ENCODE measurements at places on chromosomes 4 and X. TPM values are rescaled to one million over a fixed set of nuclear protein-coding genes. Genes with fewer than 3 reads are reported as not detected.

SYN1 gene
- 0.98 TPM for total RNA-seq

DNA sequence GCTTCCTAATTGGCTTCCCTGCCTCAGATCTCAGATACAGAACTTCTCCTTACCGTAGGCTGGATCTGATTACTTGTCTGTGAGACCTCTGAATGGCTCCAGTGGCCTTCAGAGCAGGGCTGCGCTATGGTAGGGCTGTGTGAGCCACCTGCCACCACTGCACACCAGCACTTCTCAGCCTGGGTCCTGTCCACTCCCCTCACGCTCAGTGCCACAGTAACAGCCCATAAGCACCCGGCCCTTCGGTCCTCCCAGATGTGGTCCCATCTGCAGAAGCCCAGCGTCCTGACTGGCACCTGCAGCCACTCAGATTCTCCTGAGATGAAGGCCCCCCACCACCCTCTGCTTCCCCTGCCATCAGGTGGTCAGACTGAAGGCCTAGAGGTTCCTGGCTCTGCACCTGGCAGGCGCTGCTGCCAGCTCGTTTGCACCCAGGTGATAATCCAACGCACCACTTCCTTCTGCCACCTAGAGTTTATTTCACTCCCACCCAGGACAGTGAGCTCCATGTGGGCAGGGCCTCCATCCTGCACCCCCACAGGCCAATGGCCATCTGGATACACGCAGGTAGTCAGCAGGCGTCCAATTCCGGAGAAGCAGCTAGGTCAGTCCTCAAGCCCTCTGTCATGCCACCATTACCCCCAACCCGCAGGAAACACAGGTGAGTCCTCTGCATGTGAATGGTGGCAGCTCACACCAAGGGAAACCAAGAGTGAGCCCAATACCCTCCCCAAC lies 5.4 kb downstream of the WDR1 start:
- H3K4me3 ChIP-seq, result peak overlapping the region; percentile 6
- no peaks in the 10 kb centered on the region for H3K27me3 ChIP-seq
- peaks cover 88% of the 10 kb centered on the region for H3K4me1 ChIP-seq
- DNase-seq, result no peak

GRCh38 chr4:143260750-143261149 lies 75.9 kb upstream of the GAB1 start:
- no peak overlapping the region for H3K27ac ChIP-seq
- no peak for DNase-seq
- H3K4me1 ChIP-seq, result peaks cover 2% of the 10 kb centered on the region
- H3K36me3 ChIP-seq, result no peaks in the 10 kb centered on the region
- H3K27me3 ChIP-seq, result no peaks in the 10 kb centered on the region

GRCh38 chrX:55754861-55755294 lies 37.3 kb downstream of the RRAGB start:
- no peak overlapping the region for H3K4me3 ChIP-seq
- no peaks in the 10 kb centered on the region for H3K27me3 ChIP-seq
- peak; percentile 13 for DNase-seq
- peaks cover 12% of the 10 kb centered on the region for H3K4me1 ChIP-seq
- no peak overlapping the region for H3K27ac ChIP-seq
- peaks cover 17% of the 10 kb centered on the region for H3K36me3 ChIP-seq

DCHS2 gene
- 0.05 TPM for total RNA-seq

NXF2B gene
- not detected for total RNA-seq

DNA sequence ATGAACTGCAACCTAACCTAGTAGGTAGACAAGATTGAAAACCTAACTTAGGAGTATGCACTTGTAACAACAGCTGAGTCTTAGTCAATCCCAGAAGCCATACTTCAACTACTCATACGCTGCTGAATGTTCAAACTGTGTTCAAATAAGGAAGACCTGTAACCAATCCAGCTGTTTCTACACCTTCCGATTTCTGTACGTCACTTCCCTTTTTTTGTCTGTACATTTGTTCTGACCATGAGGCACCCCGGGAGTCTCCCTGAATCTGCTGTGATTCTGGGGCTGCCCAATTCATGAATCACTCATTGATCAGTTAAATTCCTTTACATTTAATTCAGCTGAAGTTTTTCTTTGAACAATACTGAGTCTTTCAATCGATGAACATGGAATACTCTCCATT lies 89.5 kb downstream of the BMP3 start:
- peaks cover 4% of the 10 kb centered on the region for H3K27me3 ChIP-seq
- H3K36me3 ChIP-seq, result no peaks in the 10 kb centered on the region
- H3K4me3 ChIP-seq, result no peak overlapping the region
- no peak for DNase-seq
- no peaks in the 10 kb centered on the region for H3K4me1 ChIP-seq
- H3K27ac ChIP-seq, result no peak overlapping the region

SRPX2 gene
- not detected for total RNA-seq

DNA sequence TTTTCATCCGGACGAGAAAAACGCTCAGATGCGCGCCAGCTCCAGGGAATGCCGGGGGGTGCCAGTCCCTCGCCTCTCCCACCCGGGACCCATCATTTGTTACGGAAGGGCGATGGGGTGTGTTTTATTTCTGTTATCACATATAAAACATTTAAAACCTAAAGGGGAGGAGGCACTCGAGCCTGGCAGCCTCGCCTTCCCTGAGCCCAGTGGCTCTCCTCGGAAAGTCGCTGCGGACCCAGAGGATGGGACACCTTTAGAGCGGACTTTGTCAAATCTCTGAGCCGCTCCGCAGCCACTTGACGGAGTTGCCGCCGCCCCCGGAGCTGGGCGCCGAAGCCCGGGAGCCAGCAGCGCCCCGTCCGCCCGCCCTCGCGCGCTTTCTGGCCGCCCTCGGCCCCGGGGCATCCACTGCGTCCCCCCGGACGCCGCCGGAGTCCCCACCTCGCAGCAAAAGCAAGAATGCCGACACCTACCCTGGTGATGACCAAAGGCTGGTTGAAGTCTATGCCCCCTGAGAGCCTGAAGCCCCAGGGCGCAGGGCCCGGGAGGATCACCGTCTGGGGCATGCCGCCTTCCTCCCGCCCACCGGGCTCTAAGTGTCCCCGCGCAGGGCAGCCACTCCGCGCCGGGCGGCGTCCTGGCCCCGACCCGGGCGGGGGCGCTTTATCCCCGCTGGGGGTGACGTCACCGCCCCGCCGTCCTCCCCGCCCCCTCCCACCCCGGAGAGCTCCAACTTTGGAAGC lies at the start of gene PDLIM3:
Gene PDLIM3, minus strand, starts transcription at position 642 of the 746 bp plus-strand sequence. Its CDS starts 73 bp downstream, at position 569.
- H3K4me1 ChIP-seq, result peaks cover 3% of the 10 kb centered on the region

- H3K27ac ChIP-seq, result no peak overlapping the region
- no peaks in the 10 kb centered on the region for H3K36me3 ChIP-seq
- no peak overlapping the region for H3K4me3 ChIP-seq
- H3K4me1 ChIP-seq, result no peaks in the 10 kb centered on the region
- no peak for DNase-seq
- peaks cover 10% of the 10 kb centered on the region for H3K27me3 ChIP-seq
These were observed 94.6 kb upstream of the FTHL17 start for GRCh38 chrX:31166416-31166815.

SLC7A11 gene
- total RNA-seq, result 4.4 TPM

TMEM144 gene
- total RNA-seq, result 0.21 TPM

ADAMTS3 gene
- total RNA-seq, result not detected

- no peaks in the 10 kb centered on the region for H3K27me3 ChIP-seq
- no peak overlapping the region for H3K27ac ChIP-seq
- no peaks in the 10 kb centered on the region for H3K36me3 ChIP-seq
- DNase-seq, result no peak
These were observed 93.9 kb downstream of the PTPN13 start for GRCh38 chr4:86688026-86688425.

GDPD2 gene
- total RNA-seq, result not detected

- H3K4me3 ChIP-seq, result no peak overlapping the region
- DNase-seq, result no peak
- no peaks in the 10 kb centered on the region for H3K4me1 ChIP-seq
- H3K27me3 ChIP-seq, result no peaks in the 10 kb centered on the region
These were observed 76.0 kb downstream of the PJA1 start for GRCh38 chrX:69089203-69089602.

- H3K27ac ChIP-seq, result no peak overlapping the region
- H3K4me3 ChIP-seq, result no peak overlapping the region
- DNase-seq, result no peak
- peaks cover 8% of the 10 kb centered on the region for H3K27me3 ChIP-seq
These were observed 210.6 kb upstream of the DKK2 start for GRCh38 chr4:107246761-107247160.

KCTD8 gene
- total RNA-seq, result not detected

DNA sequence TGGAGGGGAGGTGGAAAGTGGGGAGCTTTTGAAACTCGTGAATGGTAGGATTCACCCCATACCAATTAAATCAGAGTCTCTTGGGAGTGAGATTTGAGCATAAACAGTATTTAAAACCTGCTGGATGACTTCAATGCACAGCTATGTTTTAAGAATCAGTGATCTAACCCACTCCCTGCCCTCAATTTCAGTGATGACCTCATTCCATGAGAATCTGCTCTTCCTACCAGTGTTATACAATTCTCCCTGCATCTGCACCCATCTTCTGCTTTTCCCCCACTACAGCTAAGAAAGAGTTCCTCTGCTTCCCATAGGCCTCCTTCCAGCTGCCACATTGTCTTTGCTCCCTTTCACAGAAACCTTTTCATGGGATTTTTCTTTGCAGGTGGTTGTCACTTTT lies 18.3 kb upstream of the H2AZ1 start:
- no peak overlapping the region for H3K4me3 ChIP-seq
- H3K27ac ChIP-seq, result no peak overlapping the region
- peaks cover 16% of the 10 kb centered on the region for H3K4me1 ChIP-seq
- H3K27me3 ChIP-seq, result no peaks in the 10 kb centered on the region
- H3K36me3 ChIP-seq, result no peaks in the 10 kb centered on the region

Measured in activated CD4-positive, alpha-beta T cell treated with anti-CD3 and anti-CD28 coated beads for 36 hours (primary cell).